ENCODE measurements at places on chromosomes 11 and 22.

GRCh38 chr11:12725863-12726682 is 51.9 kb downstream of the TEAD1 start:
- peak; percentile 59 for DNase-seq

- no peak for DNase-seq
Measured at GRCh38 chr22:48494968-48495750, 1332.5 kb downstream of the BRD1 start.

DNA sequence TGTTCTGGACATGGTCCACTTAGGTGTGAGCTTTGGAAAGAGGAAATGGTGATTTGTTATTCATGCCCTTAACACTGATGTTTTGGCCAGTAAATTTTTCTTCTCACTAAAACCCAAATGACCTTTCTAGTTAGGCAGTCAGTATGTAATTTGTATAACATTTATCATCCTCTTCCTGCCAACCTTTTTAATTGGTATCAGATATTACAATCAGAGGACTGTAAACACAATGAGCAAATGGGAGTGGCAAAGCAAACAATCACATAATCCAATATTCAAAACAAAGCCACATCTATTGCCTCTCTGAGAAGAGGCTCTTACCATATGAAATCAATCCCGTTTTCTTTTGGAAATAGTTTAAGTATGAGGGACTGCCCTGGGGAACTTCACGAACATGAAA is 49.1 kb downstream of the BBOX1 start:
- DNase-seq = no peak

DNA sequence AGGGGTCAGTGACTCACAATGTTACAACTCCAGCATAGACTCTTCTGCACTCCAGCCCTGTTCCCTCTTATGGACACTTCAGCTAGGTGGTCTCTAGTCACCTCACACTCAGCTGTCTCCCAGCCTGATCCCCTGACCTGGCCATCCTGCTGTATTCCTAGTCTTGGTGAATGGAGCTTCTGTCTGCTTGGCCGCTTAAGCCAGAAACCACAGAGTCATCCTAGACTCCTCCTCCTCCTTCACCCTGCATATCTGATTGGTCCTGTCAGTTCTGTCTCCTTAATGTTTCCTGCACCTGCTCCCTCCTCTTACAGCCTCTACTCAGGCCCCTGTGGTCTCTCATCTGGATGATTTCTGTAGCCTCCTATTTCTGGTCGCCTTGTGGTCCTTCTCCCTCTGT is 144.9 kb downstream of the HIPK3 start:
- no peak for DNase-seq

- DNase-seq = peak; percentile 6
Measured at GRCh38 chr11:33116535-33116934, 44.7 kb downstream of the CSTF3 start.

DNA sequence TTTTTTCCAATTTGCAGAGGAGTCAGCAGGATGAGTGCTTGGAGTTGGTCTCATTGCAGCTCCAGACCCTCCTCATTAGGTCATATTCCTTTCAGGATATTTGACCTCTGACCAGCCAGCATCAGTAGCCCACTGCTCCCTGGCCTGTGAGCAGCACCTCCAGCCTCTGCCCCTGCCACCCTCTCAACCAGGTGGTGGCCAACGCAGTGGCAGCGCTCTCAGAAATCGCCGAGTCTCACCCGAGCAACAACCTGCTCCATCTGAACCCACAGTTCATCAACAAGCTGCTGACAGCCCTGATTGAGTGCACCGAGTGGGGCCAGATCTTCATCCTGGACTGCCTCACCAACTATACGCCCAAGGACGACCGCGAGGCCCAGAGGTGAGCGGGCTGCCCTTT is 27.0 kb downstream of the C22orf42 start:
- no peak for DNase-seq

DNA sequence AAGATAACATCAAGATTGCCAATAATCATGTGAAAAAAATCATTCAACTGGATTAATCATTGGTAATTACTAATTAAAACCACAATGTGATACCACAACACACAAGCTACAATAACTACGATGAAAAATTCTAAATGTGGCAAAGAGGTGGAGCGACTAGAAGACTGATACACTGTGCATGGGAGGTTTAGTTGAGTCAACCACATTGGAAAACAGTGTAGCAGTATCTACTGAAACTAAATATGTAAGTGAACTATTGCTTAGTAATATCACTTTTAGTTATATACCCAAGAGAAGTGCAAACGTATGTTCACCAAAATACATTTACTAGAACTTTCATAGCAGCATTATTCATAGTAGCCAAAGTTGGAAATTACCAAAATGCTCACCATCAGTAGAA is 359.9 kb downstream of the ETS1 start:
- DNase-seq = no peak

DNA sequence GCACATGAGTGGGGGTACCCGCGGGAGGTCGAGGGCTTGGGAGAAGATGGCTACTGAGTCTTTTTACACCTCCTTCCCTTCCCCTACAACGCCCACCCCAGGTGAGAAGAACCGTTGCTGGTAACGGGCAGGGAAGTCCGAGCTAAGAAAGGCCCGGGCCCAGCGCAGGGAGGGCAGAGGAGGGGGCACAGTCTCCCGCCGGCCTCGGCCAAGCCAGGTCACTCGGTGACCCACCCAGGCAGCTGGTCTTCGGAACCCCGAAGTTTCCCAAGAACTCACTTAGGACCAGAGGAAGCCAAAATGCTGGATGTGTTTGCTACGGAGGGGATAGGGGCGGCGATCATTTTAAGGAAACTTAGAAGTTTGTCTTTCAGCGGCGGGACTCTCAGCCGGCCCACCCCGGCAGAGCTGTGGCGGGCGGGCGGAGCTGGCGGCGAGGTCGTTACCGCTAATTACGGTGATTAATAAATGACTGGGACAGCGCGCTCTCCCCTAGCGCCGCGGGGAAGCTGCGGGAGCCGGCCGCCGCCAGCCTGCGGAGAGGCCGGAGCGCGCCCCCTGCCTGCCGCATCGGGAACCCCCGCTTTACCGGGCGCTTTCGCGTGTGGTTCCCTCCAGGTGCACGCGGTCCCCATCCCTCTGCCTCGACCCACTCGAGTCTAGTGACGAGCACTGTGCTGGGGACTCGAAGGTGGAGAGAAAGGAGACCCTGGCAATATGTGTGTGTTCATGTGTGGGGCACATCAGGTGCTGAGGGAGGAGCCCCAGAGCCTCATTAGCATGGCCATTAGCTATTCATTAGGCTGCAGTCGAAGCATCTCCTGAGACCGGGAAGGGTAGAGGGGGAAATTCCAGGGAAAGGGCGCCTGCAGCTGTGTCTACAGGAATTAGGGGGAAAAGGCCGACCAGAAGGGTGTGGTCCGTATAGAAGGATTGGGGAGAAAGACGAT is 945 bp downstream of the ROBO3 start:
- peak; percentile 35 for DNase-seq

DNA sequence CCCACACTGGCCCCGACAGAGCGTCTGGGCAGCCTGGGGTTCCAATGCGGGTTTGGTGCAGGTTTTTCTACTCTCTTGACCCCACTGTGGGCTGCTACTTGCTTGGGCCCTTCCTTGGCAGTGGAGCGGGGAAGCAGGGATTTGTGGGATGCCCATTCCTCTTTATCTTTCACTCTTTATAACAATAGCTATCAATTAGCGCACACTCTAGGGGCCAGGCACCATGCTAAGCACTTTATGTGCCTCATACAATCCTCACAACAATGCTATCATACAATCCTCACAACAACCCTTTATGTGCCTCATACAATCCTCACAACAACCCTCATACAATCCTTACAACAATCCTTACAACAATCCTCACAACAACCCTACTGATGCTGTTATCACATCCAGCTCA is 12.7 kb downstream of the ACCS start:
- DNase-seq = no peak

DNA sequence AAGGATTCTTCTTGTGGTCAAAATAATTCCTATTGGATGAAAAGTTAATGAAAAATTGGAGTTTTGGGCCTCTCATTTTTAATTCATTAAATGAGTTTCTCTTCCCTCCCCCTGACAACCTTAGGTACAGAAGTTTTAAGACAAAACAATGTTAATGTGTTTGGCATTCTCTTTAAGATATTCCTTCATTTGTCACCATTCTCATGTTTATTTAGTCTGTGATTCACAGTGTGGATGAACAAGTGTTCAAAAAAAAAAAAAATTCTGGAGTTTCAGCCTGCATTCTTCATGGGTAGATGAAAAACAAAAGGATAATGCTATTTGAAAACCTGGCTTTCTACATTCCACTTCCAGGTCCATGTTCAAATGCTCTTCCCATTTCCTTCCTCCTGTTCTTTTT is 172.6 kb upstream of the LUZP2 start:
- DNase-seq = peak; percentile 2
